ENCODE measurements at places on chromosomes 7 and 10. TPM values are rescaled to one million over a fixed set of nuclear protein-coding genes. Genes with fewer than 3 reads are reported as not detected.

GRCh38 chr10:66941491-66941890 lies 15.7 kb downstream of the LRRTM3 start:
- no peak for DNase-seq

Gene DNAH11
- 0.40 TPM for polyA plus RNA-seq

DNA sequence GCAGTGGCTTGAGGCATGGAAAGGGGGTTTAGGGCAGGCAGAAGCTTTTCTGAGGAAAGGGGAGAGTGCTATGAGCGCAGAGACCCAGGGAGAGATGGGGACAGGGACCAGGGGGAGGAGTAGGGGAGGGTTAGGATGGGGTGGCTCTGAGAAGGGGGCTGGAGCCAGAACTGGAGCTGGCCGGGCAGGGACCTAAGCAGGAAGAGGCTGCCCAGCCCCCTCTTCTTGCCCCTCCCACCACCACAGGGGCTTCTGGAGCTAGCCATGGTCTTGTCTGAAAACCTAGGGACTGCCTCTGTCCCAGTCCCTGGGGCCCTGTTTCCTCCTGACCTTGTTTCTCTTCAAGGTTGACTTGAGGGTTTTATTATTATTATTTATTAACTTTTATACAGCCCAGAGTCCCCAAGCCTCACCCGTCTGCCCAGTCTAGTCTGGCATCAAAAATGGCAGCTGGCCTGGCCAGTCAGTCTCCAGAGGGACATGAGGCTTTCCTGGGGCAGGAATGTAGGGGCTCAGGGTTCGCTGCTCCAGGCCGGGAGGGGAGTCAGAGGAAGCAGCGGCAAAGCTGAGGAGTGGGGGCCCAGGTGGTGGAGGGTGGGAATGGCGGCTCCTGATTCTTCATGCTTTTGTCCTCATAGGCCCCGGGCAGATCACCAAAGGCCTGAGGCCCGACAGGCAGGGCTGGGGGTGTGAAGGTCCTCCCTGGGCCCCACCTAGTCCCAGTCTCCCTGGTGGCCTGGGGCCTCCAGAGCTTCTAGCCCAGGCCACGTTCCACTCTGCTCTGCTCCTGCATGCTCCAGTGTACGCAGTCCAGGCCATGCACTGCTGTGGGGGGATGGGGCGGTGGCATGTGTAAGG lies 5.7 kb downstream of the TRIM8 start:
- DNase-seq: no peak

DNA sequence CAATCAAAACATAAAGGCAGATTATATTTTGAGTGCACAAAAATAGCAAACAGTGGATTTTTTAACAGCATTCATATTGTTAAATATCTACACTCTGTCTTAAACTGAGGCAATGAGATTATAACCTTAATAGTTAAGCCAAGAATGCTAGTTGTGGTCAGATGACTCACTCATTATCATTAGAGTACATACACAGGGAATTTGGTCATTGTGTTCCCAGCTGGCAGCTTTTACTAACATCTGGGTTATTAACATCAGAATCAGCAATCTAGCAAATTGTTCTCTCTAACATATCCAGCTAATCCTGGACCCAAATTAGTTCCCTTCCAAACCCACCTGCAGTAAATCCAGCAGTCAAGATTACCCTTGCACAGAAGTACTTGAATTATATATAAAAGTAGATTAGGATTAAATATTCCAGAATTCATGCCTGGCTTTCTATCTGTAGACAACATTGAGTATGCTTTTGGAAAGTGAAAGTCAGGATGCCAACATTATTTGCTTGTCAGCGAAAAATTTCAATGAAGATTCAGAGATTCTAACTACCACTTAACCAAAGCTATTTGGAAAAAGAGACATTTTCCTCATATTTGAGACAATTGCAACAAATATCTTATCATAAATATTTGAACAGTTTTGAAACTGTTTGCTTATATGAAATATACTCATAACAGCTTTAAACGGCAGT lies 1035.6 kb upstream of the PHF14 start:
- no peak for DNase-seq

DNA sequence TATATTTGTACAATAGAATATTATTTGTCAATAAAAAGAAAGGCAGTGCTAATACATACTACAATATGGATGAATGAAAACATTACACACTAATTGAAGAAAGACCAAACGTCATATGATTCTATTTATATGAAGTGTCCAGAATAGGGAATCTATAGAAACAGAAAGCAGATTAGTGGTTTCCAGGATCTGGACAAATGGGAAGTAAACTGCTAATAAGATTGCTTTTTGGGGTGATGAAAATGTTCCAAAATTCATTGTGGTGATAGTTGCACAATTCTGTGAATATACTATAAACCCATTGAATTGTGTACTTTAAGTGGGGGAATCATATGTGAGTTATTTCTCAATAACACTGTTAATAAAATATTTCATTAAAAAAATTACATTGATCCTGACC lies 78.2 kb upstream of the IFRD1 start:
- no peak for DNase-seq

All from large intestine (tissue), 12 donors.